ENCODE measurements at places on chromosomes 7 and 10.

GRCh38 chr7:597348-598178 lies 77.9 kb upstream of the PDGFA start:
- no peak for DNase-seq

DNA sequence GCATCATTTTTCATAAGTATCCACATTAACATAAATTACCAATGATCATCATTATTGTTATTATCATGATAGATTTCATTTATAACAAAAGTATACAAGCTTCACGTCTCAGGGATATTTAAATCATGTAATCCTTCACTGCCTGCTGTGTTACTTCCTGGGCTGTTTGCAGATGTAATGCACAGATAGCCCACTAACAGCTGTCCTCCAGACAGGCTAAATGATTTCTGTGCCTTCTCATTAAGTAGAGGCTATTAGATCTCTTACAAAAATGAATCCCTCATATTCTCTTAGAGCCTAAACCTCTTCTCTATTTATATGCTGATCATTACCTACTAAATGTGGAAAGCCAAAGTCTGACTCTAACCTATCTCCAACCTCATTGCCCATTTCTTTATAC lies 9.3 kb downstream of the PCLO start:
- no peak for DNase-seq

GRCh38 chr7:19928247-19928646 lies 154.8 kb upstream of the TMEM196 start:
- DNase-seq, result no peak

- DNase-seq, result no peak
These were observed 168.7 kb downstream of the CAMK1D start for GRCh38 chr10:12518024-12518423.

DNA sequence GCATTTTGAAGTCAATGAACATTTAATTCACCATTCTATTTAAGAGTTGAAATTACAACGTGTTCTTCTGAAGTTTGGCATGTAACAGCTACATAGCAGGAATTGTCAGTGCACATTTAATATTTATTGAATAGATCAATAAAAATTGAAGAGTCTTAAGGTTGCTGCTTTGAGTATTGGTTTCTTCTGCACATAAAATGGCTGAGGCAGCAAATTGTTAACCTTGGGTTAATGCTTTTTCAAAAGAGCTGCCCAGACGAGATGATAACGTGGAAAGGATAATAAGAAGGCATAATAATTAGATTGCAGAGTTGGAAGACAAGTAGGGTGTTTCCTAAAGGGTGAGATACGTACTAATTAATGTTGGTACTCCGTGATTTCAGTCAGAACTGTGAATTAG lies 203.7 kb downstream of the AGMO start:
- DNase-seq, result no peak

DNA sequence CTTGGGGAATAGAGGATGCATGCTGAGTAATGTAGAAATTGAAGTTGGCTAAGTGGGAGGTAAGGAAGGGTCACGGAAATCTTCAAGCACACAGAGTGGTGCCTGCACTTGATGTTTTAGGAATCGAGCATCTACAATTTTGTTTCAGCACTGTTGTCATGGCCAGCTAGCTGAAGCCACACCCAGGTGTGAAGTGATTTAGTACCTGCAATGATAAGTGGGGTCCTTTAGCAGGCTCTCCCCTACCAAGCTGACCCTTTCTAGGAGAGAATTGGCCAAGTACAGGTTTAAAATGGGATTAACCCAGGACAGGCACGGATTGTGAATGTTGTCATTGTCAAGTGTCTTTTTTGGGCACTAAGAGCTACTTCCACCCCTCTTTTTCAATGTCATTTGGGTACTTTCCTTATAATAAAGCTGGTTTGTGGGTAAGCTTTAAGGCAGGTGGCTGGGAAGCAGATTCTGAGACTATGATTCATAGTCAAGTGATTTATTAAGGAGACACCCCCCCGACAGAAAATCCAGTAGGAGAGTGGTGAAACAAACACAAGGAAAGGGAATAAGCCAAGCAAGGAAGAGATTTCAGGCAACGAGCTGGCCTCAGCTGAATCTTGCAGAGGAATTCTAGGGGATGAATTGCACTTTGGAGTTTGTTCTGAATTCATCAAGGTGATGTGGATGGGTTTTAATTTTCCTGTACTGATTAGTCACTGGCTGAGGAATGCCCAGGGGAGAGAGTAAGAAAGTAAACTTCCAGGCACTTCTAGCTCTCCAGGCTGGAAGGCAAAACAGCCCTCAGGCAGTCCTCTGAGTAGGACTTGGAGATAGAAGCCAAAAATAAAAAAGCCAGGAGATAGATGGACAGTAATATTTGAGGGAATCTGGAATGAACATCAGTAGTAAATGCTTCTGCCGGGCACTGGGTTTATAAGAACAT lies 1128.4 kb downstream of the SORCS3 start:
- no peak for DNase-seq

GRCh38 chr7:130490888-130491804 lies 739 bp upstream of the MEST start:
- DNase-seq, result no peak

DNA sequence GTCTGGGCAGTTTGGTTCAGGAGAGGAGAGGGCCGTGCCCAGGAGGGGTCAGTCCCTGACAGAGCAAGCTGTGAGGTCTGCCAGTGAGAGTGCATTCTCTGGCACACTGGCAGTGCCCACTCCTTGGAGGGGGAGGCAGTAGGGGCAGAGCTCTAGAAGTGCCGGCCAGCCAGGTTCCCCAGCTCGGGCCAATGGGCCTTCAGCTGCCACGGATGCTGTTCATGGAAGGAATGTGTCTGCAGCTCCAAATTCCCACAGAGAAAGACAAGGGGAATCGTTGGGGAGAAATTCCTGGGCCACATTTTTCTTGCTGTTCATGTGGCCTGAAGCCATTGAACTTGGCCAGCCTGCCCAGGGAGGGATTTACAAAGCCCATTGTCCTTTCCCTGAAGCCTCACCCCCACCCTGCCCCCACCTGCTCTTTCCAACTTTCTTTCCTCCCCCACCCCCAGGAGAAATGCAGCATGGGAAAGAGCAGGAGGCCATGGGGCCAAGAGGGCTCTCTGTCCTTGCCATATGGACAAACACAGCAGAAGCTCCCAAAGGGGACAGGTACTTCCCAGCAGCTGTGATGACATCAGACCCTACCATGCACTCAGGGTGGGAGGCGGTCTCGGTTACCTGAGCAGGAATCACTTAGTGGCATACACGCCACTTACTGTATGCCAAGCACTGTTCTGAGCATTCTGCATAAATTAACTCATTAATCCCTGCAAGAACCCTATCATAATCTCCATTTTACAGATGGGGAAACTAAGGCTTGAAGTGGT lies 70.7 kb downstream of the ARHGAP22 start:
- no peak for DNase-seq

DNA sequence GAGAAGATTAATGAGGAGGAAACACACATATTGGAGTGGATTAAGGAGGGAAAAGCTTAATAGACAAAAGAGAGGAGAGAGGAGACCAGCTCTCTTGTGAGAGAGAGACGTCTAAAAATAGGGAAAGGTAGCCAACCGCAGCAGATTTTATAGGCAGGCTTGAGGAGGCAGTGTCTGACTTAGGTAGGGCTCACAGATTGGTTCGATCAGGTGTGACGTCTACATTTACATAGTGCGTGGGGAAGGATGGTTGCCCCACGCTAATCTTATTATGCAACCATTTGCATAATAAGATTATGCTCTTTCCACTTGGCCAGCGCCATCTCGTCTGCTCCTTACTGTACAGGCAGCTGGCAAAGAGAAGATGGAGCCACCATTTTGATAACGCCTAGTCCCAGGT lies 122.0 kb downstream of the MARCHF5 start:
- DNase-seq, result no peak

DNA sequence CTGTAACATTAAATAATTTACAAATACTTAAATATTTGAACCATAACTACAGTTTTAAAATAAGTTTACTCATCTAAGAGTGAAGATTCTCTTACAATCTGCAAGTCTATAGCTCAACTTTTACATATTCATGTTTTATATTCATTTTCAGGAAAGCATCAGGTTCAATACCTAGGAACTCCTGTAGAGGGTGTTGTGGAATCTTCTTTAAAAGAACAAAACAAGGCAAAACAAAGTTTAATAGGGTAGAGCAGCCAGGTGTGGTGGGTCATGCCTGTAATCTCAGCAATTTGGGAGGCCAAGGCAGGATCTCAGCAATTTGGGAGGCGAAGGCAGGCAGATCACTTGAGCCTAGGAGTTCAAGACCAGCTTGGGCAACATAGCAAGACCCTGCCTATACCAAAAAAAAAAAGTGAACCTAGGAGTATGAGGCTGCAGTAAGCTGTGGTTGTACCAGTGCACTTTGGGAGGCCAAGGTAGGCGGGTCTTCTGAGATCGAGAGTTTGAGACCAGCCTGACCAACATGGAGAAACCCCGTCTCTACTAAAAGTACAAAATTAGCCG lies 45.1 kb downstream of the ST8SIA6 start:
- DNase-seq, result no peak

- no peak for DNase-seq
These were observed 55.9 kb downstream of the DLD start for GRCh38 chr7:107946881-107947280.

DNA sequence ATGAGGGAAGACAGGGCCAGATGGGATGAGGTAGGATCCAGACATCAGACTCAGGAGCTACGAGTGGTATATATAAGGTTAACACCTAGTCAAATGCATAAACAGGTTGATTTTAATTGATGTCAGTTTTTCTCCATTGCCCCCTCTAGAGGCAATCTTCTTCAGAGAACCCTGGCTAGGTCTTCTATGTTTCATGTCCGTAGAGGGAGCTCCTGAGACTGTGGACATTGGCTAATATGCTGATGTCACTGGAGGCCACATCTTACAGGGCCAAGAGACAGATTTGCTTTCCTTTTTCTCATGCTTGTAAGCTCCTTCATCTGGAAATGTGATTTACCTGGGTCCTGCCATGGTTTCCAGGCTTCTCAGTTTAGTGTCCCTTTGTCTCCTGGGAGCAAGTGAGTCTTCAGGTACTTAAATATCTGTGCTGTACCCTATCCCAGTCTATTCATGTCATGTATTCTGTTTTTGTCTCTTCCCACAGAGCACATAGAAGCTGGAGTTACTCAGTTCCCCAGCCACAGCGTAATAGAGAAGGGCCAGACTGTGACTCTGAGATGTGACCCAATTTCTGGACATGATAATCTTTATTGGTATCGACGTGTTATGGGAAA lies 161.6 kb upstream of the PRSS1 start:
- DNase-seq, result no peak

DNA sequence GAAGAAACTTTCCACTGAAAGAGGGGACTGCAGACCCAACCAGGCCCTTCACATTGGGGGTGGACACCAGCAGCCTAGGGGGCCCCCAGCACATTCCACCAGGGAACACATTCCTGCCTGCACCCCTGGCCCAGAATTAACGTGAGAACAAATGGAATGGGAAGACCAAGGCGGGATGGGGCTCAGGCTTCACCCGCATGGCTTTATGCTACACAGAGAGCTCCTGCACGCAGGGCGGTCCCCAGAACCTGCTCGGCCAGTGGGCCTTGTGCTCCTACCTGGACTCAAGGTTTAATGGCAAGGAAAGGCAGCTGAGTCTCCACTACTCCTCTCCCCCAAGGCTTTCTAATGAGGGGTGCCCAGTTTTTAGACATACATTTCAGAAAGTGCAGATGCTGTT lies 146.3 kb upstream of the GPR26 start:
- no peak for DNase-seq

DNA sequence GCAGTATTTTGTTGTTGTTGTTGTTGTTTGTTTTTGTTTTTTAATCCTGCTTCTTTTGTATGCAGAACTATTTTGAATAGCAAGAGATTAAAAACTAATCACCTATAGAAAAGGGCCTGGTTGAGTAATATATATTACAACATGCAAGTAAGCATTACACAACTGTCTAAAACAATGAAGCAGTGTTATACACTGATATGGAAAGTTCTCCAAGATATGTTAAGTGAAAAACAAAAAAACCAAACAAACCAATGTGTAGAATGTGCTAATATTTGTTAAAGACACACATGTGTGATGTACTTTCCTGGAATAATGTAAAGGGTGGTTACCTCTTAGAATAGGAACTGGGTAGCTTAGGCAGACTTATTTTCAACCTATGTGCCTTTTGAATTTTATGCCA lies 117.4 kb downstream of the ZNF365 start:
- no peak for DNase-seq

DNA sequence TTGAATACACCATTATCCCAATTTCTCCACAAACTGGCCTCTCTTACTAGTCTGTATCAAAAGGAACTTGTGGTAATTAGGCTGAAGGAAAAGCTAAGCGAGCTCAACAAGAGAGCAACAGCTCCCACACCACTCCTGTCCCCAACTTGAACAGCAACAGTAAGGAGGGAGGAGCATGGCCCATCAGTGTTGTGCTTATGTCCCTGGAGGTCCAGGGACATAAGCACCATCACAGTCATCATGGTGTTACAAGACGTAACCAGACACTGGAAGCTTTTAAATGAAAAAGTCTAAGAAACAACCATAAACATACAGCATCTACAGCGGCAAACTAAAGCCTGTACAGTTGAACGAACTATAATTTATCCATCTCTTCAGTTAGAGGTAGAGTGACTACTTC lies 989 bp downstream of the ERLIN1 start:
- no peak for DNase-seq

- DNase-seq, result no peak
These were observed 9.6 kb downstream of the CH25H start for GRCh38 chr10:89197473-89197872.

DNA sequence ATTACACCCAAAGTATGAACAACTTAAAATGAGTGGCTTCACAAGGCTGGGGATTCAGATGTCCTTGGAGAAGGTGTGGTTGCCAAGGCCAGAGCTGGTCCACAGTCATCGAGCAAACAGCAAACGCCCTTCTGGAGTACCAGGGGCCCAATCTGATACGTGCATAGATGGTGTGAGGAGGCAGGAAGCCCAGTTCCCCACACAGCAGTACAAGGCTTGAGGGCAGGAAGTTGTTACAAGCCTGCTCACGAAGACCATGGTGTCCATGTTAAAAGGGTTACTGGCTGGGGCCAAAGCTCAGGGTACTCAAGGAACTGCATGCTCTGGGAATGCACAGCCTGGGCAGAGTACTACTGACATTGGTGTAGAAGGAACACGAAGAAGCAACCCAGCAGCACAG lies 4.6 kb upstream of the ANKRD26 start:
- no peak for DNase-seq

GRCh38 chr7:106054156-106054910 lies 57.8 kb downstream of the SYPL1 start:
- DNase-seq, result no peak

DNA sequence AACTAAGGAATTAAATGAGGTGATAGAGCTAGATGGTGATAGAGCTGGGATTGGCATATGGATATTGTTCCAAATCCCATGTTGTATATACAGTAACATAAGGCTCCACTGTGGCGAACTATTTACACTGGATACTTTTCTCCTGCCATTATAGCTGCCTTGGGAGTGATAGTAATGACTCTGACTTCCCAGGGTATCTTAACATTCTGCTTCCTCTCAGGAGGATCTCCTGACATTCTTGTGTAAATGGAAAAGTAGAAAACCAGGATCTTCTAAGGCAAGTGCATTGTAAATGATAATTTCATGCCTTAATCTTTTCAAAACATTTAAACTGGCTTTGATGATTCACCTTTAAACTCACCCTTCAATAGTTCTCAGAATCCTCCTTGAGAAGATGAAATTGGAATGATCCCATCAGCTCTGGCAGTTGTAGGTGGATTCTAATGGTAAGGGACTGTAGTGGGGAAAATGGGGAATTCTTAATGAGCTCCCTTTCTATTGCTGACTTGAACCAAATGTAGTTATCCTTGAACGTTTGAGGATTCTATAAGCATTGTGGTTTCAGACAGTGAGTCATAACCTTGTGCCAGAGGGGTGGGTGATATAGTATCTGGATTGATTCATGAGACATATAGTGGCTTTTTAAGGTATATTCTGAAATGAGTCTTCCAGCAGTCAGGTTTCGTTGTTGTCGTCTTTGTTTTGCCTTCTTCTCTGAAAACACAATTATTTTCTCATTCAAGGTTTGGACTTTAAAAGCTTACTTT lies 450.0 kb downstream of the SUGCT start:
- DNase-seq, result no peak

Data from substantia nigra (tissue), 51 donors.